Activated naive CD4-positive, alpha-beta T cell treated with Interleukin-2 at 50 U/mL for 16 hours (primary cell): ENCODE measurements at places on chromosomes 13 and 19.

GRCh38 chr19:4908360-4908759, 941 bp upstream of the UHRF1 start:
- no peak for DNase-seq

DNA sequence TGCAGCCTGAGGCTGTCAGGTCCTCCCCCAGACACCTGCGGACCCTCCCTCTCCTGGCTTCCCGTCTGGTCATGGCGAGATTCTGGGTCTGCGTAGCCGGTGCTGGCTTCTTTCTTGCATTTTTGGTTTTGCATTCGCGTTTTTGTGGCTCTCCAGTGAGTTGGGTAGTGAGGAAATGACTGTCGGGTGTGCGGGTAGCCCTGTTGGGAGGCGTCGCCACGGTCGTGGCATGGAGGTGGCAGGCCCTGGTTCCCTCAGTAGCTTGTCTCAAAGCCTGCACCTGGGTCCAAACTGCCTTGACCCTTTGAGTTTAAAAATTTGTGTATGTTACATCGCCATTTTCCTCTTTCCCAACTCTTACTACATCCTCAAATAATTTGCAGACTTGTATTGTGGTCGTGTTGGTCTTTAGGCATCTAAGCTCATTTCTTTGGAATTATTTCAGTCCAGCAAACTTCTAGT, 344 bp downstream of the NHLRC3 start:
- DNase-seq: peak; percentile 67

GRCh38 chr19:54229146-54229545, 6.3 kb upstream of the LILRB3 start:
- DNase-seq: no peak

- DNase-seq: no peak
Measured at GRCh38 chr13:73325723-73326558, 267.1 kb downstream of the KLF5 start.

DNA sequence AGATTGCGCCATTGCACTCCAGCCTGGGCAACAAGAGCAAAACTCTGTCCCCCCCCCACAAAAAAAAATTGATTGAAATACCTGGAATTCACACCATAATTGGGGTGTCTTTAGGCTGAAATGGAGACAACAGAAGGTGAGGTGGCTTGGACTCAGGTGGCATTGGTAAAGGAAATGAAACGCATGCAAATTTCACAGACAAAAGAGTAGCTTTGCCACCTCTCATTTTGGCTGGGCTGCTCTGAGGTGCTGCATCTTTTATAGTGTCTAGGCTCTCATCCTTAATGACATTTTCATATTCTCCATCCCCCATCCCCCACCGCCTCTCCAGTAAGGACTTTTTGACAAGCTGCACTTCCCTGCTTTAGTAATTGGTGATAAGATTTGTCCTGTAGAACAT, 6.9 kb downstream of the UBE2L5 start:
- DNase-seq: no peak

DNA sequence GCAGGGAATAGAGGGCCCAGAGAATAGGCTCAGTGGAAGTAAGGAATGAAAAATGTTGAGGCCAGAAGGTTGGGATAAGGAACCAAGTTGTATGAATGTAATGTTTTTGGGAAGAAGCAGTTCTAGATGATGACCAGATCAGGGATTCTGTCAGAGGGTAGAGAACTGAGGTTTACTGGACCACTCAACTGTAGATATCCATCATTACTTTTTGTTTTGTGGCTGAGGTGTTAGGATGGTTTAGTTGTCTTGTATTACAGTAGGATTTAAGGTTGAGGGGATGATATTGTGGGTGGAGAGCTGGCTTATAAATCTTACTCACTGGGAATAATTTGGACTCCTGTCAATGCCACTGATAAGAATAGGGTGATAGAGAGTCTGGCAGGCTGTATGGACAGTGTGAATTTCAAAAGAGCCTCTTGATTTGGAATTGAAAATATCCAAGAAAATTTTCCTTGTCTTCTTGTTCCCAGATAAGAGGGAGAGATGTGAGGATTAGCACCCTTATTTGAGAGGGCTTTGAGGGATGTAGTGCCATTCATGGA, 22.6 kb downstream of the NDFIP2 start:
- DNase-seq: no peak

- no peak for DNase-seq
Measured at GRCh38 chr13:48110931-48111721, 16.2 kb upstream of the MED4 start.

DNA sequence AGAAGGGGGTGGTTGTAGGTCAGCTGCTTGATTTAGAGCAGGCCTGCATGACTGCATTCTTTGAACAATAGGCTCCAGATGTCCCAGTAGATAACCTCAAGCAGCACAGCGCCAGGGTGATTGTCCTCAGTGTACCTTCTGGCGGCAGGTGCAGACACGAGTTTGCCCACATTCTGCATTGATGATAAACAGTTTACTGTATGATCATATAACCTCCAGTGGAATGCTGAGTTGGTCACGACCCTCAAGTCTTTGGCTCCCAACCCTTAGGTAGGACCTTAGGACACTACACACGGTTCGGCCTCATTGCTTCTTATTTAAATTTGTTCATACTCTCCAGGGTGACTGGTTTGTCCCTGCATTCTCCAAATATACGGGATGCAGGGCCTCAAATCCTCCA, 12.2 kb downstream of the ZNF439 start:
- DNase-seq: no peak

DNA sequence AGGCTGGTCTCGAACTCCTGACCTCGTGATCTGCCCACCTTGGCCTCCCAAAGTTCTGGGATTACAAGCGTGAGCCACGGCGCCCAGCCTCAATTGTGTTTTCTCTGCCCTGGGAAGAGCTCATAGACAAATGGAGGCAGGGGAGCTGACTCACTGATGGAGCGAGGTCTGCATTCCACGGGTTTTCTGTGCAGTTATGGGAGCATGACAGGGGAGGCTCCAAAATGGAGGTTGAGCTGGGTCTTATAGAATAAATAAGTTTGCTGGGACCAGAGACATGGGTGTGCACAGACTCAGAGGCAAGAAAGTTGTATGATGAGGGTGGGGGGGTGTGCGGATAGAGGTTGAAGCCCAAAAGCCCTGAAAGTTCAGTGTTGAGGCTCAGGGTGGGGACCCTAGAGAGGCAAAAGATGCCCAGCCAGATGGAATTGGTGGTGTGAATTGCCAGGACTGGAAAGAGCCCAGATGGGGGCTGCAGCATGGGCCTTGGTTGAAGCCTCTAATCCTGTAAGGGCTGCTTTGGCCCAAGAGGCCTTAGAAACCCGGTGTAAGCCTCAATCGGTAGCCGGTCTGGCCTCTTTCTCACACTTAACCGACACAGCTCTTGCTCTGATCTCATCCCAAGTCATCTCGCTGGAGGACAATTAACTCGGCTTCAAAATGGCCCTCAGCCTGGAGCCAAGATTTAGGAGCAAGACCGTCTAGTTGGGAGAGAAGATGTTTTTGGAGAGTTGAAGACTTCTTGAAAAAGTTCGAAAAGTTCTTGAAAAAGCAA, 1.9 kb downstream of the TPM4 start:
- DNase-seq: peak; percentile 25

- DNase-seq: no peak
Measured at GRCh38 chr13:112626761-112627160, 38.8 kb upstream of the TUBGCP3 start.

GRCh38 chr19:42421591-42422031, 5.6 kb downstream of the LIPE start:
- DNase-seq: no peak

GRCh38 chr19:56350416-56351045, 35.9 kb upstream of the ZSCAN5A start:
- peak; percentile 34 for DNase-seq
